ENCODE measurements at places on chromosomes 7 and 10.

DNA sequence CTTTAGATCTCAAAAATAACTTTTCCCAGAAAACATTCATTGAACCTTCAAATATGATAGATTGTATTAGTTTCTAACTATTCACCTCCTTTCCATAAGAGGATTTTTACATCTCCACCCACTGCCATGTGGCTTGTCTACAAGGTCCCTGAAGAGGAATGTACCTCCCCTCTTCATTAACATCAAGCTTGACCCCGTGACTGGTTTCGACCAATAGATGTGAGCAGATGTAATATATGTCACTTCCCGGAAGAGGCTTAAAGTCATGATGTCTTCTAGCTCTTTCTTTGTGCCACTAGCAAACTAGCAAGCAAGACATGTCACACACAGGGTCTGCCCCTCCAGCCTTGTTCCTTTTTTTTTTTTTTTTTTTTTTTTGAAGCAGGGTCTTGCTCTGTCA lies 6.9 kb downstream of the BAZ1B start:
- DNase-seq, result no peak

GRCh38 chr7:50147951-50148808 lies 55.1 kb upstream of the ZPBP start:
- DNase-seq, result no peak

- no peak for DNase-seq
These were observed 61.3 kb upstream of the EBF3 start for GRCh38 chr10:130025326-130025725.

DNA sequence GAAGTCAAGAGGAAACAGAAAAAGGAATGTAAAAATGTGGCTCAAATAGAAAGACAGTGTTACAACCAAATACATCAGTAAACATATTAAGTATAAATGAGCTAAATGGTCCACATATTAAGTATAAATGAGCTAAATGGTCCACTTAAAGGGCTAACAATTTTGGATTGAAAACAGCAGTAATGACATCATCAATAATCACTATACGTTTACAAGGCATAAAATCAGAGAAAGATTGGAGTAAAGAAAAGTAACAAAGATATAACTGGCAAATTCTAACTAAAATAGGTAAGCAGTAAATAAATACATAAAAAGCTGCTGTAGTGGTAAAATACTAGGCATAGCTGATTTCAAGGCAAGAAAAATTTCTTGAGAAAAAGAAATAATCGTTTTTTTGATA lies 1298.4 kb upstream of the CELF2 start:
- DNase-seq, result no peak

DNA sequence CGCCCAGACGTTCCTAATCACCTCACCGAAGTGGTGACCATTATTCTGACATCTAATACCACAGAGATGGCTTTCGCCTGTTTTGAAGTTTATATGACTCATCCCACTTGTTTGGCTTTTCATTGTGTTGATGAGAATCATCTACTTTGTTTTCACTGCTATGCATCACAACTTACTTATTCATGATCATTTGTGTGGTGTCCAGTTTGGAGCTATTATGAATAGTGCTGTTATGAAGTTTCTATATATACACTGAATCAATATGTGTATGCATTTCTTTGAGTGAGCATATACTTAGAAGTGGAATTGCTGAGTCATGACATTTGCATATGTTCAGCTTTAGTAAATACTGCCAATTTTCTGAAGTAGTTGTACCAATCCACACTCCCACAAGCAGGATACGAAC lies 38.6 kb upstream of the TNKS2 start:
- DNase-seq, result no peak

- no peak for DNase-seq
These were observed 4.1 kb downstream of the ARMC3 start for GRCh38 chr10:22931948-22932347.

GRCh38 chr7:58087536-58088190 lies 637.7 kb downstream of the ZNF716 start:
- peak; percentile 40 for DNase-seq

DNA sequence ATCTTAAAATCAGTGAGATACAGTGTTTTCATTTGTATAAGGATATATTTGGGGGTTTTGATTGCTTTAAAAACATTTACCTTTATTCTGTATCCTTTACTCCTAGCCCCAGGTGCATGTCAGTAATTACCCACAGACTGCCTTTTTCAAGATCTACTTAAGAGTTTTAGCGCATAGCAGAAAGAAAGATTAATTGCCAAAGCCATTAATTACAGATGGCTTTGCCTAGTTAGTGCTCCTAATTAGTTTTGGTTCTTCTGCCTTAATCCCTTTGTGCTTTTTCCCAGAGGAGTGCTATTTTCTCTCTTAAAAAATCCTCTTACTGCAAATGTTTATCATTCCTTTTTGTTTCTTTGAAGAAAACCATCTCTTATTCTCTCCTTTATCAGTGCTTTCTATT lies 122.8 kb downstream of the MAPK8 start:
- DNase-seq, result no peak

DNA sequence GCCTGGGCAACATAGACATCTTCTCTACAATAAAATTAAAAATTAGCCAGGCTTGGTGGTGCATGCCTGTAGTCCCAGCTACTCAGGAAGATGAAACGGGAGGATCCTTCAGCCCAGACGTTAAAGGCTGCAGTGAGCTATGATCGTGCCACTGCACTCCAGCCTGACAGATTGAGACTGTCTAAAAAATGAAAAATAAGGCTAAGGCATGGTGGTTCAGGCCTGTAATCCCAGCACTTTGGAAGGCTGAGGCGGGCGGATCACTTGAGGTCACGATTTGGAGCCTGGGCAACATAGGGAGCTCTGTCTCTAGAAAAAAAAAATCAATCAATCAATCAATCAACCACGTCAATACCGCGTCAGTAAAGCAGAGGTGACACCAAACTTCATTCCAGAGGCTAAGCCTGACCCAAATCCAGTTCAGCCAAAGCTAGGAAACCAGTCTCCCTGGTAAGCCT lies 31.1 kb downstream of the MRPS24 start:
- DNase-seq, result no peak

GRCh38 chr7:92075455-92076158 lies 58.7 kb downstream of the CYP51A1 start:
- no peak for DNase-seq

- DNase-seq, result peak; percentile 72
These were observed 584 bp upstream of the ZMIZ1 start for GRCh38 chr10:79068203-79068561.

DNA sequence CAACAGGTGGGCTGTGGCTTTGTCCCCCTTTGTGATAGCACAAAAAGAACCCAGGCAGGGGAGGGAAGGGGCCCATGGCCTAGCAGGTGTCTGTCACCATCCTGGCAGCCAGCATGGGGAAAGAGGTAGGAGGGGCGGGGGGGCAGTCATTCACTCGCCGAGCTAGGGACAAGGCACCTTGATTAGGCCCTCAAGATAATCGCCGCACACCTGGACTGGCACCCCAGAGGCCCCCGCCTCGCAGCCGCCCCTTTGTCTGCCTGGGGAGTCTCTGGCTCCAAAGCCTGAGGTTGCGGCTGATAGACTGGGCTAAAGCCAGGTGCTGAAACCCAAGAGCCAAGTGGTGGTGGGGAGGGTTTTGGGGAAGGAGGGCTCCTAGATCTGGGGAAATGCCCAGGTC lies 151.2 kb upstream of the PCBD1 start:
- DNase-seq, result no peak

DNA sequence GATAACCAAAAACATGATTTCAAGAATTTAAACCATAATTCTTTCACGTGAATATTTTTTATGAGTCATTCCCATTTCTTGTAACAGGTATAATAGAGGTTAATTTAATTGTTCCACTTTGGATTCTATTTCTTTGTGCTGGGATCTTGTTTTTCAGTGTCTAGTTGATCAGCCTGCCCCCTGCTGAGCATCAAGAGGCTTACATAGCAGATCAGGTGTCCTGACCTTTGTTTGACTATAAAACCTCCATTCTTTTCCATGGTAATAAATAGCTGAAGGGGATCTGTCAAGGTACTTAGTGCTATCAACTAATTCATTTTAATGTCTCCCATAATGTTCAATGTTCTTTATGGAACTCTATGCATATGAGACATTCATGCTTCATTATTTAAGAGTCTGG lies 4.9 kb downstream of the COL17A1 start:
- no peak for DNase-seq

DNA sequence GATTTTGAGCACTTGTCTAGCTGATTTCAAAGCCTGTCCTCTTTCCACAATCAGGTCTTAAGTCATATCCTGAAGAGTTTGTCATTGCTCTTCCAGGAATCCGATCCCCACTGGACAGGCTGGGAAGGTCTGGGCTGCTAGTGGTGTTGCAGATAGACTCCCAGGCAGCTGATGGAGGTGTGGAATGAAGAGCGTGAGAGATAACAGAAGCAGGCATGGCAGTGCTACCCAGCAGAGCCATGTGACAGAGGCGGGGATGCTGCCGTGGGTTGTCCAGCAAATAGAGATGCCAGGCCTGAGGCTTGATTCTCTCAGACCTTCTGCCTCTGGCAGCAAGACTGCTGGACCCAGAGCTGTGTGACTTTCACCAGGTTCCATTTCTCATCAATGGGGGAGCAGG lies 116.5 kb upstream of the EEPD1 start:
- DNase-seq, result peak; percentile 54

DNA sequence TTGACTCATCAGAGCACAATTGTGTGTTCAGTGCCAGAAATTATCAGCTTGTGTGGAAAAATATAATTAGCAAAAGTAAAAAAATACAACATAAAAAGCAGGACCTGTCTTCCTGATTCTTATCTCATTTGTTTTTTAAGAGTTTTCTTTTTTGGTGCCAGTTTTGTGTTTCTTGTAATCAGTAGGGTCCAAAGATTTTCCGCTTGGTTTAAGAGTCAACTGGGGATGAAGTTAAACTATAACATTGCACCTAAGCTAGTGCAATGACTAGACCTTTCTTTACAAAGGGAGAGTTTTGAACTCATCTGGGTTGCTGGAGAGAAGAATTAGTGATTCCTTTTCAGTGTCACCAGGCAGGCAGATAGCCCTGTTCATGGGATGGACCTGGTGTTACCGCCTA lies 113.4 kb downstream of the PLPP4 start:
- no peak for DNase-seq

DNA sequence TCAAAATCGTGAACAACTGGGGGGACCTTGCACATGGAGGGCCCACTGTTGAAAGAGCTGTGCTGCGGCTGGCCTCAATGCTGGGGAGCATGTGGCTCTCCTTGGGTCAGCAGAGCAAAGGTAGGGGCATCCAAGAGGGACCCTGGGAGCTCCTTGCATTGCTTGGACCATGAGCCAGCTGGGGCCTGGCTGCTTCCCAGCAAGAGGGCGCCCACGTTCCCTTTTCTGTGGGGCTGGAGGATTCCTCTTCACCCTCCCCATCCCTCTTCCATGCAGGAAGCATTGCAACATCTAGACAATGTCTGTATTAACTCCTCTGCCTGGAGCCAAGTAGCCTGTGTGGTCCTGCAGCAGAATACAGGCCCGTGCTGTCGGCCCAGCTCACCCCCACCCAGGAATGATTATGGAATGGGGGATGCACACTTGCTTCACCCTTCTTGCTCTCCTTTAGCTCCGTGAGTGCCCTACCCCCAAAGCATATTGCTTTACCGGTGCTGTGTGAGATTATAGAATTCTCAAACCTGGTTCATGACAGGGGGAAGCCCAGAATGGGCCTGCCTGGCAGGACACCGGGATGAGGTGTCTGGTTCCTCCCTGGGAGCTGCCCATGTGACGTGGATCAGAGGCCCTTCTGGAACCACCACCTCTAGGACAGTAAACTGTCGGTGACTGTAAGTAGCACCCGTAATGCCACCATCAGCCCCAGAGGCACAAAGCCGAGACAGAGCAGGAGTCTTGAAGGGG lies 61.9 kb downstream of the SYPL1 start:
- DNase-seq, result peak; percentile 49

GRCh38 chr10:103480521-103480920 lies 1.5 kb upstream of the CALHM3 start:
- peak; percentile 60 for DNase-seq

GRCh38 chr7:155685791-155686160 lies 41.3 kb downstream of the RBM33 start:
- DNase-seq, result no peak

DNA sequence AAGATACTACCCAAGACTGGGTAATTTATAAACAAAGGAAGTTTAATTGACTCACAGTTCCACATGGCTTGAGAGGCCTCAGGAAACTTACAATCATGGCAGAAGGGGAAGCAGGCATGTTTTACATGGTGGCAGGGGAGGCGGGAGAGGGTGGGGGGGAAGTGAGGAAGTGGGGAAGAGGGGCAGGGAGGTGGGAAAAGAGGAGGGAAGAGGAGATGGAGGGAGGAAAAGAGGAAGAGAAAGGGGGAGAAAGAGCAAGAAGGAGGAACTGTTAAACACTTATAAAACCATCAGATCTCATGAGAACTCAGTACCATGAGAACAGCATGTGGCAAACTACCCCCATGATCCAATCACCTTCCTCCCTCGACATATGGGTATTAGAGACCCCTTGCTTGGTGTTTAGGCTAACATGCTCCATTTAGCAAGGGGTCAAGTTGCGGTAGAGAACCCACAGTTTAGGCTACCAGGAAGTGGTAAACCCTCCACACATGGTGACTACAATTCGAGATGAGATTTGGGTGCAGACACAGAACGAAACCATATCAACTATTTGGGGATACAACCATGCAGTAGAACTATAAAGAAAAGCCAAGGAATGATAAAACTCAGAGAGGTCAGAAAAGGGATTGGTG lies 3.5 kb upstream of the LMBR1 start:
- DNase-seq, result no peak

- DNase-seq, result no peak
These were observed 189.2 kb downstream of the CAMK1D start for GRCh38 chr10:12538491-12538995.

- DNase-seq, result no peak
These were observed 36.5 kb downstream of the P4HA1 start for GRCh38 chr10:73060173-73060572.

DNA sequence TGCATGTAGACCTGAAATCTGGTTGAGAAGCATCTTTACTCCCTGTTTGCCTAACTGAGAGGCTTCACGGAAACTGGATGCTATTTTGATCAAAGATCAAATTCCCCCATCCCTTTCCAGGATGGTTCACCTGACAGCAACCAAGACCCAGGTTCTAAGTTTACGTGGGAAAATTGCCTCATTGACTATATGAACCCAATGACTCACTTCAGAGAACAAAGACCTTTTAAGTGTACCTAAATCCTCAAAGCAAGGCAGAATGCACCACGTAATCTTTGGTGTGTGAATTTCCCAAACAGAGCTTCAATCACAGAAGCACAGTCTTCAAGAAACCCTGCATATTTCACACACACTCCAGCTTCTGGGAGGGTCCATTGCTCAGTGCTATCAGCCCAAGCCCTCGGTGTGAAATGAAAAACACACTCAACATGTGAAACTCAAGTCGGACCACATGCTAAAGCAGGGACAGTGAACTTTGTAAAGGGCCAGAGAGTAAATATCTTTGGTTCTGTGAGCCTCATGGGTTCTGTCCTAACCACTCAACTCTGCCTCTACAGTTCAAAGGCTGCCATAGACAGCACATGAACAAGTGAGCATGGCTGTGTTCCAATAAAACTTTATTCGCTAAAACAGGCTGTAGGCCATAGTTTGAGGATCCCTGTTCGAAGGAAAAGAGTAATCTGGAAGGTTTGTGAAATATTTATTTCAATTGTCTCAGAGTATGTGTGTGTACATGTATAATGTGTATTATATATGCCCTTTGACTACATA lies 275.6 kb upstream of the FOXK1 start:
- DNase-seq, result no peak
